ENCODE measurements at places on chromosomes 13 and 19.

DNA sequence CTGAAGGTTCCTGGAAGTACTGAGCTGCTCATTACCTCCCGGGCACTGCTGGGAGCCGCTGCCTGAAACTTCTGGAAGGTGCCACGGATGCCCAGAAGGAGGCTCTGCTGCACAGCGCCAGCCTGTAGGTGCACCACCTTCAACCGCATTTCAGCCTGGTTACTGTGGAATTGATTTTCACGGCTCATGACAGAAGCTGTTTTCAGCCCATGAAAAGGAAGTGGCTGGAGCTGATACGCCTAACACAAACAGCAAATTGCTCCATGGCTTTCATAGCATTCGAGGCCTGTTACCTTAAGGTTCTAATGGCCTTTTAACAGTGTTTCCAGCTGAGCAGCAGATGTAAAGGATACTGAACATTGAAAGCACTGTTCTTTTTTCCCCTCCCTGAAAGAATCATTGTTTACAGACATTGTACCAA is 22.0 kb downstream of the GPC6 start:
- DNase-seq = peak; percentile 40

DNA sequence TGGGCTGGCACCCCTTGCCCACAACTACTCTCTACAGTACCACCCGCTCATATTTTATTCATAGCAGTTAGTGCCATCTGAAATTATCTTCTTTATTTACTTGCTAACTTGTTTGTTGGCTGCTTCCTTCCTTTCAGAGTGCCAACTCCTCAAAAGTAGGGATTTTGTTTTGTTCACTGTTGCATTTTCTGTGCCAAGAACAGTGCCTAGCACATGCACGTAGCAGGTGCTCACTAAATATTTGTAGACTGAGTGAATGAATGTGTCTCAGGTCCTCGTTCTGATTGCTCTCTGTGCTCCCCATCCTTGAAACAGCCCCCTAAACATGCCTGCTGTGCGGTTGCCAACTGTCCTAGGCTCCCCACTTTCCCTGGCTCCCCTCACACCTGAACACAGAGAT is 1.5 kb downstream of the GIPC1 start:
- DNase-seq = no peak

- no peak for DNase-seq
These were observed 40.5 kb downstream of the GATAD2A start for GRCh38 chr19:19445911-19446361.

DNA sequence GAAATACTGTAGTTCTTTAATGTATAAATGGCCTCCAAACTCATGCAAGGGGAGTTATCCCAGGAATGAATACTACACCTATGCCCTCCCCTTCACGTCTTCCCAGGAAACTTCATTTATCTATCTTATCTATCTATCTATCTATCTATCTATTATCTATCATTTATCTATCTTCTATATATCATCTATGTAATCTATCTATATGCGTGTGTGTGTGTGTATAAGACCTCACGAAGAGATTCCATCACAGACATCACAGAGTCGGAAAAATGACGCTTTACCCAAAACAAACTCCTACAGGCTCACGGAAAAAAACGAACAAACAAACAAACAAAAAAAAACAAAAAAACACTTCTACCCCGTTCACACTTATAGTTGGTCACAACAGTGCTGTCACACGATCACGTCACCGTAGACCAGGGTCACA is 486 bp downstream of the ZNF529 start:
- DNase-seq = no peak

DNA sequence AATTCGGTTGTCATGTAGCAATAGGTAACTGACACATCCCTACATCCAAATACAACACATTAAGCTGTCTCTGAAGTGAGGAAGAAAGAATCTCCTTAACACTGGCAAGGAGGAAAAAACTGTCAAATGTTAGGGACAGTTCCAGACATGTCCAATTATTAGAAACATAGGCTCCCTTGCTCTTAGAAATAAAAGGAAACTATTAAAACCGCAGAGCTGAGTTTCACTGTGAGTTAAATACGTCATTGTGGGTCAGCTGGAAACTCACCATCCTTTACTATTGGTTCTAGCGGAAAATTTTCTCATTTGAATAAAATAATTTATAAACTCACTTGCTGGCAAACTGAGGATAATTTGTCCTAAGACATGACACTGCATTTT is 40.7 kb downstream of the STARD13 start:
- no peak for DNase-seq

DNA sequence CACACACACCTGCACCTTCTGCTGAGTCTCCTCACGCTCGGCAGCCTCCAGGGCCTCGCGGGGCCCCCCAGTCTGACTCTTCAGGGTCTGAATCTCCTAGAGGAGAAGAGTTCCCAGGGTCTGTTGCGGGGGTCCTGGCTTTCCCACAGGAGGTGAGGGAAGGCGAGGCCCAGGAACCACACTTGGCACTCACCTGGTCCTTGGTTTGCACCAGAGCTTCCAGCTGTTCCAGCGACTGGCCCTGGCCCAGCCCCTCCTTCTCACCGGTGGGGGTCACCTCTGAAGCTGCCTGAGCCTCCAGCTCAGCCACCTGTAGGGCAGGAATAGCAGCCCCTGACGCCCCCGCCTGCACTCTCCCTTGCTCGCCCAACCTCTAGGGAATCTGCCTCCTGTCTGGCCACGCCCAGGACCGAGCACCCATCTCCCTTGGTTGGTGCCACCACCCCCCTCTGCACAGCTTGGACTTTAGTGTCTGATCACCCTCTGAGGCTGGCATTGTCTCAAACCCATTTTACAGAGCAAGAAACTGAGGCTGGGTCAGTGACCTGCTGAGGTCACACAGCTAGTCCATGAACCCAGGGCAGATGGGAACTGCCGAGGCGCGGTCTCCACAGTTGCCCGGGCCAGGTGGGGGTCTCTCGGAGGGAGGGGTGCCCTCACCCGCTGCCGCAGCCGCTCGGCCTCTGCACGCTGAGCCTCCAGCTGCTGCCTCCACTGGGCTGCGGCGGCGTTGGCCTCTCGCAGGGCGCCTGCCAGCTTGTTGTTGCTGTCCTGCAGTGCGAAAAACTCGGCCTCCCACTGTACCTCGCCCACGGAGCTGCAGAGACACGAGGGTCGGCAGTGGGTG is 9.5 kb downstream of the HOMER3 start:
- DNase-seq = no peak

DNA sequence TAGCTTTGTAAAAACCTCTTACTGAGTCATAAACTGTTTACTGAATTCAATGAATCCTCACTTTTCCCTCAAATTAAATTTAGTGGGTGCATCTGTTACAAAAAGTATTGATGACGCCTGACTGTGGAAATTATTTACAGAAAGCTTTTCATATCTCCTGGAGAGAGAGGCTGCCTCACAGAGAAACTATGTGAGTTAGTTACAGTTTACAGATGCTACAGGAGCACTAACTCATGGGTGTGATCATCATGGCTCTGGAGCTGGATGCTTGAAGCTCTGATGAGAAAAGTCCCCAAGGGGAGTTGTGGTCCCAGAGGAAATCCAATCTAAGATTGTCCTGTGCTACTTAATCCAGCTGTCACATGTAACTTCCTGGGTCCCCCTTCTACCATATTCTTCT is 590.8 kb downstream of the LMO7 start:
- no peak for DNase-seq

DNA sequence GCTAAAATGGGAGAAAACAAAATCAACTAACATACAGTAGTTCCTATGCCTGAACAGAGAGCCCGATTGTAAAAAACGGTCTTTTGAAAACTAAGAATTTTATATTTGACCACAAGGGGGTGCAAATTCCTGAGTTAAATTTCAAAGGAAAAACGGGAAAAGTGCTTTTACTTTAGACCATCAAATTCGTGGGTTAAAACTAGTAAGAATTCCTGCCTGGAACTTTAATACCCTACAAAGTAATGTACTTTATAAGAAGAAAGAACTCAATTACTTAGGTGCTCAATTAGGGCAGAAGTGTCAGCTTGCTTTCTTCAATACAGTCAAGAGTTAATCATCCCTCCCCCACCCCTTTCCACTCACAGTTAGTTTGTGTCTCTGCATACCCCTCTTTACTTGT is 69.8 kb downstream of the KCNRG start:
- peak; percentile 32 for DNase-seq

- no peak for DNase-seq
These were observed 41.9 kb downstream of the NFIX start for GRCh38 chr19:13037161-13037560.

DNA sequence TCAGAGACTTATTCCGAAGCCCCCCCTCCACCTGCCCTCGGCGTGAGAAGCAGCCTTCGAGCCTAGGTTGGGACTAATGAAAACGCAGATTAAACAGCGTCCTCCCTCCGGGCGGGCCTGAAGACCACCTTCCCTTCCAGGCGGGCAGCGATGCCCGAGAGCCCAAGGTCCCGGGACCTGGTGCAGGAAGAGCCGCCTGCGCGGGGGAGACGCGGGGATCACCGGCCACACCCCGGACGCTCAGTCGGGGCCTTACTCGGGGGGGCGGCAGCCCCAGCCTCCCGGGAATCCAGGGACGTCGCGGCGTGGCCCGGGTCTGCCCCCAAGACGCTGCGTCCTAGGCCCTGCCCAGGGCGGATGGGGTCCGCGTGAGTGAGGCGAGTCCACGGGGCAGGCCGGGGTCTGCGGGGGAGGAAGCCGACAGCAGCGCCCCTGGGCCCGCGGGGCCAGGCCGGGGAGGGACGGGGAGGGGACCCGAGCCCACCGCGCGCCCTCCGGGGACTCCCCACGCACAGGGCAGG is 33.3 kb upstream of the SPACA7 start:
- no peak for DNase-seq

- no peak for DNase-seq
These were observed 219.7 kb upstream of the SPRY2 start for GRCh38 chr13:80560609-80561008.

DNA sequence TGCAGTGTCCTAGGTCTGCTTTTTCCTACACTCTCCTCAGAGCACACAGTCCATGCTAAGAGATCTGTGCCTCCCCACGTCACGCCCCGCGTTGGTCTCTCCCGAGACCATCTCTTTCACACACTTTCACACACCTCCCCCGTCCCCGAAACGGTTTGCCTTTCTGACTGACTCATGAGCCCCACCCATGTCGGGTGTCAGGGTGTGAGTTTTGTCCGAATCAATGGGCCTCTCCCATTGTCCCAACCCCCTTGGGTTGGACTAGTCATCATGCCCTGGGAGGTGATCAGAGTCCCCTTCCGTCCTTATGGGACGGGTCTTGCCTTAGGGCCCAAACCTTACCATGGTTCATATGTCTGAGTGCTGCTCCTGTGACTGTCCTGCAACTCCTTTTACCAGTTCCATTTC is 214.0 kb upstream of the HTR2A start:
- DNase-seq = no peak

- peak; percentile 15 for DNase-seq
These were observed 625 bp downstream of the ZNF709 start for GRCh38 chr19:12484011-12484370.

DNA sequence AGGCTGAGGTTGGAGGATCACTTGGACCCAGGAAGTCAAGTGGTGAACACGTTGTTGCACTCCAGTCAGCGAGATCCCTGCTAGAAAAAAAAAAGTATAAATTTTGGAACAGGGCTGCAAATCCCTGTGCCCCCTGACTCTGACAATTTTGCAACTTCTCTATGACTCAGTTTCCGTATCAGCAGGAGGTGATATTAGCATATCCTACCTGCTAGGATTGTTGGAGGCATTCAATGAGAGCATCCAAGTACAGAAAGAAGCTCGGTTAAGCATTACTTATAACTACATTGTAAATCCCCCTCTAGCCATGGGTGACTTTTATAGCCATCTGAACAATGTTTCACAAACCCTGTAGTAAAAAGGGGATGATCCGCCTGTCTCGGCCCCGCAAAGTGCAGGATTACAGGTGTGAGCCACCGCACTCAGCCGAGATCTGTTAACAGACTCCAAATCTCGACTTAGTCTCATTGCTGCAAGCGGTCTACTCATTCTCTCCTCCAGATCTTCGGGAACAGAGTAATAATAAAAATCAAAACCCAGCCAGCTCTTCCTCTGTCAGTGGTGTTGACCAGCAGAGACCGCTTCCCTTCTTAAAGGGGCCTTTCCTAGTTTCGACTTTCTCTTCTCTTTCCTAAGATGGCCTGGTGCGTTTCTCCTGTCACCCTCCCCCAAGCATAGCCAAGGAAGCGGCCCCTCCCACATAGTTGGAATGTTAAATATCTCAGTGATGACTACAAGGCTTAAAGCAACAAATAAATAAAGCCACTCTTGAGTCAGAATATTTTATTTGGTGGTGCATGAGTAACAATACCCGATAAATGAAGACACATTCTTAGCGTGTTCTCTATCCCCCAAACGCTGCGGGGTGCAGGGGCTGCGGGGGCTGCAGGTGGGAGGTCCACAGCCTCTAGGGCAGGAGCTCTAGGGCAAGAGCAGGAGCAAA is 10.3 kb upstream of the BICRA start:
- DNase-seq = peak; percentile 49

GRCh38 chr13:44373601-44374347 is at the start of gene SERP2:
Gene SERP2 (plus strand): TSS chr13:44373824. CDS start chr13:44374026, 202 bp downstream.
- peak; percentile 41 for DNase-seq

- DNase-seq = no peak
These were observed 141.2 kb downstream of the MYCBP2 start for GRCh38 chr13:77185721-77186120.

- DNase-seq = no peak
These were observed 7.5 kb upstream of the ISYNA1 start for GRCh38 chr19:18445262-18445948.

DNA sequence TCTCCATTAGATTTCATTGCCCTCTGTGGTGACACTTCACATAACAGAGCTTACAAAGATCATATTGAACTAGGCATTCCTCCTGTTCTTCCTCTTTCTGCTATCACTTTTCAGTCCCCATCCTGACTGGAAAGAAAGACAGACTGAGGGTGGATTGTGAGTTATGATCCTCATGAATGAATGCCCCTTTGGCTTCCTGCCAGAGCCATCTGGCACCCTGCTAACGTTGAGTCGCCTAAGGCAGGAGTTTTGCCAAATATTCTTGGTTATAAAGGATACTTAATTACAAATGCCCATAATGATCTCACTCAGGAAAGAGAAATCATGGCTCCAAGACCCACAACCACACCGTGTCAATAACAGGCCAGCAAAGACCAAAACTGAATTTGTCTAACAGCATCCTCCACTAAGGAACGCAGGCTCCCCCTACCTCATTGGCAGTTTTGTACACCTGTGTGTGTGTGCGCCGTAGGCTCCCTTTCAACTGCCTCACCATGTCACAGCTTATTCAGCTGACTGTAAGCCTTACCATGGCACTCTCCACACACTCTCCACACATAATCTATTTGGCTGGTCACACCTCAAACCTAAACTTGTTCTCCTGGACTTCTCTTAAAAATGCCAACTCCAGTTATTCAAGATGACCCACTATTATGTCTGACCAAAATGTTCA is 15.5 kb downstream of the ZNF211 start:
- DNase-seq = no peak

All from neuronal stem cell (in vitro differentiated cells).